Activated T-helper 1 cell treated with Interleukin-2 at 50 U/mL for 16 hours (primary cell): ENCODE measurements at places on chromosomes 16 and 17.

DNA sequence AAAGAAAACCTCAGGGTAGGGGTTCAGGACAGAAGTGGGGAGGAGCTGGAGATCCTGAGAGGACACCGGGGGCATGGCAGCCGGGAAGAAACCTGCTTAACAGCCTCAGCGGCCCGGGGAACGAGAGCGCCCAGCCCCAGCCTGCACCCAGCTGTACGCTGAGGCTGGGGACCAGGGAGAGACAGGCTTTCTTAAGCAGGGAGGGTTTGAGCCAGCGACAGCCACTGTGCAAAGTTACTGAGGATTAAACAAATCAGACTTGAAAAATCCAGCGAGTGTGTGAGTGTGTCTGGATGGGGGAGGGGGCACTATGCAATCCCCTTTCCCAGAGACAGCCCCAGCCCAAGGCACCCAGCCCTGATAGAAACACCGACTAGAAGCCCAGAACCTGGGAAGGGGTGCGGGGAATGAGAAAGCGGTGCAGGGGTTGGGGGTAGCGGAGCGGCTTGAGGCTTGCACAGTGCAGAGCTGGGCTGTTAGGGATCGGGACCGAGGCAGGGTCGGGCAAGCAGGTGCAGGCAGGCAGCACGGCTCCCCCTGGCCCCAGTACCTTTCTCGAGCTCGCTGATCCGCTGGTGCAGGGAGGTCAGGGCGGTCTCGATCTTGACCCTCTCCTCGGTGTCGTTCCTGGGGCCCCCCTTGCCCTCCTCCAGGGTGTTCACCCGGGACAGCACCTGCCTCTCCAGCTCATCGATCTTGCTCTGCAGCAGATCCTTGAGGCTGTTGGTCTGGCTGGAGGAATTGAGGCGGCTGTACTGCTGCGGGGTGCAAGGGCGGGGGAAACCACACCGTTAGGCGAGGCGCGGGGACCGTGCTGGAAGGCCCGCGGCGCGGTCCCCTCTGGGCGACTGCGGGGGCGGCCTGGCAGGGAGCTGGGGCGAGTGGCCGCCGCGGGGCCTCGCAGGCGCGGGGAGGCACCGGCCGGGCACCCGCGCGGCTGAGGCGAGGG is 1.2 kb downstream of the NPTX1 start:
- no peak for DNase-seq

GRCh38 chr16:21628772-21629171 is 23.6 kb downstream of the IGSF6 start:
- DNase-seq, result no peak

GRCh38 chr16:2148714-2149629 is 547 bp downstream of the RAB26 start:
- DNase-seq, result no peak

DNA sequence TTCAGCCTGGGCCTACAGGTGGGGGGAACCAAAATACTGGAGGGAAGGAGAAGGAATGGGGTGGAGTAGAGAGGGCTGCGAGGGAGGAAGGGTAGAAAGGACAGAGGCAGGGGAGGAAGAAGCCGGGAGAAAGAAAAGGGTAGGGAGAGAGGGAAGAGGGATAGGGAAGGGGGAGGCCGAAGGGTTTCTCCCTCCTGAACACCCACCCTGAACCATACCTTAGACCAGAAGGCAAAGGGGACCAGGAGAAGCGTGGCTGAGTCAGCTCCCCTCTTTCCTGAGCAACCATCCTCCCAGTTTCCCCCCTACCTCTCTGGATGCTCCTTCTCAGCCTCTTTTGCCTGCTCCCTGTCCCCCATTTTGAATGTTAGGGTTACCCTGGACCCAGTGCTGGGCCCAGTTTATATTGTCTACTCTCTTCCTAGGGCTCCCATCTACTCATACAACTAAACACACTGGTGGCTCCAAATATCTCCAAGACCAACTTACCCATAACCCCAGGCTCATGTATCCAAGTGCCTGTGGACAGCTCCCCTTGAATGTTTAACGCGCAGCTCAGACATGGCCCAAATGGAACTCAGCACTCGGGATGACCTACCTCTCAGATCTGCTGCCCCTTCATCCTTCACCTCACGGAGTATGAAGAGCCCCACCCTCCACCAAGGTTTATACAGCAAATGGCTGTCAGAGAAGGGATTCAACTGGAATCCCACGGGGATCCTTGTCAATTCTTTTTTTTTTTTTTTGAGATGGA is 7.8 kb downstream of the TSPOAP1 start:
- no peak for DNase-seq

DNA sequence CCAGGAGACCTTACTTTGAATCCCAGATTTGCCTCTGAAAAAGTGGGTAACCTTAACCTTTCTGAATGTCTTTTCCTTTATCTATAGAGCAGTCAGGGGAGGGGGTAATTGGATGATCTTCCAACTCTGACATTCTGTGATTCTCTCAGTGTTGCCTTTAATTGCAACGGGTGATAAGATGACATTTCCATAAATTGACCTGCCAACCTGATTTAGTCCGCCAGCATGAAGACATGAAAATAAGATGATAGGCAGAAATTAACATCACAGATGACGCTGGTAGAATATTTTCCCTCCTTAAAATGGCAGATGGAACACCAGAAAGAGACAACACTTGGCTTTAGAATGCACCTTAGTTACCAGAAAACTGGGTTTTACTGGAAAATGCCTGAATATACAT is 72.6 kb downstream of the VAT1L start:
- no peak for DNase-seq

- DNase-seq, result no peak
These were observed 396 bp downstream of the NFE2L1 start for GRCh38 chr17:48048384-48049126.

DNA sequence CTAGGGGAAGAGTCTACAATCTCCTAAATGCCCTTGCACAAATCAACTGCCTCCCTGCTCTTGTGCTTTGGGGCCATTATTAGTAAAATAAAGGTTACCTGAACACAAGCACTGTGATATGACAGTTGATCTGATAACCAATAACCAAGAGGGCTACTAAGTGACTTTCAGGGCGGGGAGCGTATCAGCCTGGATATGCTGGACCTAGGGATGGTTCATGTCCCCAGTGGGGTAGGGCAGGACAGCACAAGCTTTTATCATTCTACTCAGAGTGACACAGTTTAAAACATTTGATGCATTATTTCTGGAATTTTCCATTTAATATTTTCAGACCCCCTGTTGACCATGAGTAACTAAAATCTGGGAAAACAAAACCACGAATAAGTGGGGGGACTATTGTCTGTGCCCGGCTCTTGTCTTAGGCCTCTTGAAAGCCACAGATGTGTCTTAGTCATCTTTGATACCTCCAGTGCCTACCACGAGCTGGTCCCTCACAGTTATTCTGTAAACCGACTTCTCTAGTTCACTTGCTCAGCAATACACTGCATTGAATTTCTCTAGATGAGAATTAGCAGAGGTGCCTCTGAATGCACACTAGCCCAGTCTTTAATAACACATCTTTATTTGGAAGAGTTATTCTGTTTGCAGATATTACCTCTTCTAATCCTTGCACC is 94.6 kb upstream of the DHX40 start:
- DNase-seq, result no peak

GRCh38 chr17:78133179-78133951 is 2.8 kb downstream of the TMC8 start:
- DNase-seq, result no peak

DNA sequence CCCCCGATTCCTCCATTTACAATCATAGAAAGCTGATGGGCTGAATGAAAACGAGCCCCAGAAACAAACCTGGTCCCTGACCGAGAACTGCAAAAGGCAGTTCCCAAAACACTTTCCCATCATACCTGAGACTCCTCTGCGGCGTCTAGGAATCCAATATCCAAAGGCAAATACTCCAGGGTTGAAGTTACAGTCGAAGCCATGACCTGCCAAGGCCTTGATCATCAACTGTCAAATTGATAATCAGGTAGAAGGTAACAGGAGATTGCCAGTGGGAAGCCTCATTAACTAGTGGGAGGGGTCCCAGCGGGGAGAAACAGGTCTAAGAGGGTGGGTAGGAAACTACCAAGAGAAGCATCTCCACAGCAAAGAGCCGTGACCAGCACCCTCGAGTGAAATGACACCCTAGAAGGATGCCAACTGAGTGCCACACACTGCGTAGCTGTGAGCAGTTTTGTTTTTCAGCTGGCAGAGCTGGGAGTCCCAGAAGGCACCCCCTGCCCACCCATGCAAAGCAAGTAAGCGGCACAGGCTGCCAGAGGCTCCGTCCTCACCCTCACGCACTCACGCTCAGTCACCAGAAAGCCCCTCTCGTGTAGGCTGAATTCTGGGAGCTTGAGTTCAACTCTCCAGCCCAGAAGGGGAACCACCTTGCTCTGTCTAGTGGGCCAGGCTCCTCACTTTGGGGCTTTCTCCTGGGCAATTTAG is 146.1 kb downstream of the GAS7 start:
- no peak for DNase-seq

- no peak for DNase-seq
These were observed 41.5 kb upstream of the GNG13 start for GRCh38 chr16:842061-842476.

DNA sequence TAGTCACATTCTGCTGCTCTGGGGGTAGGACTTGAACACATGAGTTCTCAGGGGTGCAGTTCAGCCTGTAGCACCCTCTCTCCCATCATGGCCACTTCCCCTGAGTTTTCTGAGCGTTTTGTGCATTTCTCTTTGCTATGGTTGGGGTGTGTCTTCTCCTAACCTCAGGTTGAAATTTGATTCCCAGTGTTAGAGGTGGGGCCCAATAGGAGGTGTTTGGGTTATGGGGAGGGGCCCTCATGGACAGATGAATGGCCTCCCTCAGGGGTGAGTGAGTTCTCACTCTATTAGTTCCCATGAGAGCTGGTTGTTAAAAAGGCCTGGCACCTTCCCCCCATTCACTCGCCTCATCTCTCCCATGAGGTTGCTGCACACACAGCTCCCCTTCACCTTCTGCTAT is 101.1 kb downstream of the FOXL1 start:
- no peak for DNase-seq

DNA sequence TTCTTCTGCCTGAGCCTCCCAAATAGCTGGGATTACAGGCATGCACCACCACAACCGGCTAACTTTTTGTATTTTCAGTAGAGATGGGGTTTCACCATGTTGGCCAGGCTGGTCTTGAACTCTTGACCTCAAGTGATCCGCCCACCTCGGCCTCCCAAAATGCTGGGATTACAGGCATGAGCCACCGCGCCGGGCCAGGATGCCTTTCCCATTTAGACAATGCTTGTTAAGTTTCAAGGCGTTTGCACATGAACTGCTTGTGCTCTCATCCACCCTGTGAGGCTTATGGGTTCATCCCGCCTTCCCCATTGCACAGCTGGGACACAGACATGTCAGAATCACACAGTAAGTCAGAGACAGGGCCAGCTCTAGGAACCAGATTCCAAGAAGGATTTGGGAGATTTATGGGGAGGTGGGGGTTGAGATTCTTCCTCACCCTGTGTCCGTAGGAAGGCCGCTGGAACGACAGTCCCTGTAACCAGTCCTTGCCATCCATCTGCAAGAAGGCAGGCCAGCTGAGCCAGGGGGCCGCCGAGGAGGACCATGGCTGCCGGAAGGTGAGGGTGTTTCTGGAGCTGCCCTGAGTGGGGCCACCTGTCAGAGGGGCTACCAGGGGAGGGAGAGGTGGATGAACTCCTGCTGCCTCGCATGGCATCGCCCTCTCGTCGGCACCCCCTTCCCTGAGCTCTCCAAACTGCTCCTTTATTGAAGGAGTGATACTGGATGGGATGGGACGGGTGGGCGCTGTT is 46.3 kb downstream of the MRC2 start:
- no peak for DNase-seq

GRCh38 chr17:51995797-51996403 is 162.6 kb downstream of the CA10 start:
- no peak for DNase-seq

- no peak for DNase-seq
These were observed 83.5 kb downstream of the ADCY9 start for GRCh38 chr16:4032768-4033167.

- no peak for DNase-seq
These were observed 14.7 kb downstream of the ABR start for GRCh38 chr17:1164935-1165556.

DNA sequence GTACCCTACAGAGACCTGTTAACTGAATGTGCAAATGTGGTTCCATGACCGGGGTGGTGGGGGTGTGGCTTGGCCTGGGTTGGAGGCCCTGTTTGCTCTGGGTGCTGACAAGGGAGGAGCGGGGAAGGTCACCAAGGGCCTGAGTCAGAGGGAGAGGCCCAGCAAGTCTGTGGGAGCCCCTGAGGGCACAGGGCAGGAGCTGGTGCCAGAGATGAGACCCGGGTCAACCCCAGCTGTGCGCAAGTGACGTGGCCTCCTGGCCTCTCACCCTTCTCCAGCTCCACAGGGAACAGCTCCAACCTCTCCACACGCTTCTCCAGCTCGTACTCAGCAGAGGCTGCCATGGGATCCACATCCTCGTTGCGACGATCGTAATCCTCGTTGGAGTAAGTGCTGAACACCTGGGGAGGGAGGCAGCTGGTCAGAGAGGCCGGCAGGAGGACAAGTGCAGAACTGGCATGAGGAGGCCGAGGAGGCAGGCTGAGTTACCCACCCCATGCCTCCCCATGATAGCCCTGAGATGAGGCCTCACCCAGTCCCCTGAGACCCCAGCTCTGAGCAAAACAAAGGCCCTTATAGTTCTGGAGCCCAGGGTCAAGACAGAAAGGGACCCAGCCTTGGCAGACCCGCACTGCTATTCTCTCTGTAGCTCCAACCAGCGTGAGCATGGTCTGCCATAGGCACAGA is 5.5 kb downstream of the PPP1R9B start:
- DNase-seq, result no peak

DNA sequence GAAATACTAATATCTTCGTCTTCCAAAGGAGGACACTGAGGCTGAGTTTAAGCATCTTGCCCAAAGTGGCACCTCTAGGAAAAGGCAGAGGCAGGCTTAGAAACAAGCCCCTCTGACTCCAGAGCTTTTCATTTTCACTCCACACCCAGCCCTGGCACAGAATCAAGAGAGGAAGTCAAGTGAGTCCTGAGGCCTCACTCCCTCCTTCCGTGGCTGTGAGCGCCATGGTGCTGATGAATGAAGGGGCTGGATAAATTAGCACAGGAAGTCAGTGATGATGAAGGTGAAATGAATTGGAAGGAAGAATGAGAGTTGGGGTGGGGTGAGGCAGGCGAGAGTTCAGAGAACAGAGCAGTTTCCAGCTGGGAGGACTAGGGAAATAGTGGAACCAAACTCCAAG is 179.3 kb downstream of the TMEM132E start:
- no peak for DNase-seq

DNA sequence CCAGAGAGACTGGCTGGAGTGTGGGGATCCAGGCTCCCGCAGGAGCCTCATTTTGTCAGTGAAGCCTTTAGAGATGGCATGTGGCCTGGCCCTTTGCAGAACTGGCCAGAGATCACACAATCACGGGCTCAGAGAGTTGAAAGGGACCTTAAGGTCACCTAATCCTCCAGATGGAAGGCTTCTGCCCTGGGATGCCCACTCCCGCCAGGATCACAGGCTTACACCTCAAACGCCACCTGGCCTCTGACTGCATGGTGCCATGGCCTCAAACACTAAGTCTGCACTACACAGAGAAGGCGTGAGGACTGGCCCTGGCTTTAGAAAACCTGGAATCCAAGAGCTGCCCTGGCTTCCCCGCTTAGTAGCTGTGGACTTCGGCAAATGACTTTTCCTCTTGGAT is 306.8 kb upstream of the CCL2 start:
- DNase-seq, result no peak

GRCh38 chr17:80871341-80871740 is 120.3 kb upstream of the CHMP6 start:
- DNase-seq, result no peak

GRCh38 chr17:14061666-14062560 is 7.4 kb upstream of the COX10 start:
- no peak for DNase-seq

- DNase-seq, result no peak
These were observed 253.4 kb downstream of the SNX29 start for GRCh38 chr16:12229759-12230594.
